RWPE2 (cell line): ENCODE measurements at places on chromosomes 6 and 20.

DNA sequence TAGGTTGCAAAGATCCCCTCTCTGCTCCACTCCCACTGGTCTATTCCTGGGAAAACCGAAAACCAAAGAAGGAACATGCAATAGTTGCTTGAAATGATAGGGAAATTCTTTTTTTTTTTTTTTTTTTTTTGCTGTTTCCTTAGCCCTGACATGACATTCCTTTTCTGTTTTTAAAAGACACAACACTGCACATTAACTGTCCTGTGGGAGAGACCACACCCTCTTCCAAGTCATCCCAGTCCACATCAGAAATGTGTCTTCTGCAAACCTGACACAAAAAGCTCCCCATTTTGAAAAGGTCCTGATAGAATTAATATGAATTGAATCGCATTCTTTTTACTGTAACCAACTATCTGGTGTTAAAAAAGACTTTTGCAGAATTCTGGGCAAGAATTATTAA, 43.4 kb upstream of the RIPOR2 start:
- DNase-seq: no peak

DNA sequence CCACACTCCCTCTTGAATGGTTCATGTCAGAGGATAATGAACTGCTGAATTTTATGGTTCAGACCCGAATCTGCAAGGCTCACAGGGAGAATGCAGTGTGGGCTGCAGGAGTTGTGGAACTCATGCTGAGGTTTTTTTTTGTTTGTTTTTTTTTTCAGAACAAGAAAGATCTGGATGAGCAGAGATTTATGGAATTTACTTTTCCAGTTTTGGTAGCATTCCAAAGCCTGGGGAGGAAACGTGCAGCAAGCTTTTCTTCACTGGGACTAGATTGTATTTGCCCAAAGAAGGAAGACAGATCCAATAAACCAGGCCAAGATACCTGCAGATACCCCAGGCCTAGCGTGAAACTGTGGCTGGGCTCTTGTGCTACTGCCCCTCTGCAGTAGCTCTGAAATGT, 223.9 kb upstream of the TAB2 start:
- no peak for DNase-seq

DNA sequence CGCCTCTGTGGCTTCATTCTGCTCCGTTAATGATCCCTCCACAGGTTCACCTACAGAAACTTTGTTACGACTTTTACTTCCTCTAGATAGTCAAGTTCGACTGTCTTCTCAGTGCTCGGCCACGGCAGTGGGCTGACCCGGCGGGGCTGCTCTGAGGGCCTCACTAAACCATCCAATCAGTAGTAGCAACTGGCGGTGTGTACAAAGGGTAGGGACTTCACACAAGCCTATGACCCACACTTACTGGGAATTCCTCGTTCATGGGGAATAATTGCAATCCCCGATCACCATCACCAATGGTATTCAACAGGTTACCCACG, 1959.2 kb upstream of the DEFB115 start:
- no peak for DNase-seq

DNA sequence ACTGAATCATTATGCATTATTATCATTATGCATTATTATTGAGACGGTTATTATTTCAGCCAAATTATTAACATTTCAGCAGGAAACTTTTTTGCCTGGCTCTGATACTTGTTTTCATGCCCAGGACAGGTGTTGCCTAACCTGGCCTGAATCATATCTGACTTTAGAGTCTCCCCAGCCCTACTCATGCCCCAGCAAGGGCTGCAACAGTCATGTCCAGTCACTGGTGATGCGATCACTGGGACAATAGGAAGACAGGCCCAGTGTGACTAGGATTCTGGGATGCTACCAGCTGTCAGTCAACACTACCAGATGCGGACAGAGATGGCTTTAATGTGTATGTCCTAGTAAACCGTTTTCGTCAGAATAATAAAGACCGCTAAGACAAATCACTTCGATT, 285.0 kb downstream of the KHDC1L start:
- no peak for DNase-seq

- DNase-seq: no peak
Observed at GRCh38 chr6:18203786-18204185, 48.6 kb downstream of the KDM1B start.

DNA sequence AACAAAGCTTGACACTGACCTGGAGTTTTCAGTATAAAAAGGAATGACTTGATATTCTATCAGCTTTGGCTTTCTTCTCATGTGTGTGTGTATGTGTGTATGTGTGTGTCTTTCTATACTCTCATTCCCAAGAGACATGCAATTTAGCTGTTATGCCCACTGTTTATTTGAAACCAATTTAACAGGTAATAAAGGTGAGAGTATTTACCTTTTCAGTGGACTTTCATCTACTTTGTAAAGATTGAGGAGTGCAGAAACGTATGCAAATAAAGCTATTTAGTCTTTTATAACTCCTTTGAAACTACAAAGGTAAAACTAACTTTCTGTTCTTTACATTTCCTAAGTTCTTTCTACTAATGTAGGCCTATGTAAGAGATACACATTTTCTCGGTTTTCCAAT, 103.5 kb upstream of the HS3ST5 start:
- no peak for DNase-seq

DNA sequence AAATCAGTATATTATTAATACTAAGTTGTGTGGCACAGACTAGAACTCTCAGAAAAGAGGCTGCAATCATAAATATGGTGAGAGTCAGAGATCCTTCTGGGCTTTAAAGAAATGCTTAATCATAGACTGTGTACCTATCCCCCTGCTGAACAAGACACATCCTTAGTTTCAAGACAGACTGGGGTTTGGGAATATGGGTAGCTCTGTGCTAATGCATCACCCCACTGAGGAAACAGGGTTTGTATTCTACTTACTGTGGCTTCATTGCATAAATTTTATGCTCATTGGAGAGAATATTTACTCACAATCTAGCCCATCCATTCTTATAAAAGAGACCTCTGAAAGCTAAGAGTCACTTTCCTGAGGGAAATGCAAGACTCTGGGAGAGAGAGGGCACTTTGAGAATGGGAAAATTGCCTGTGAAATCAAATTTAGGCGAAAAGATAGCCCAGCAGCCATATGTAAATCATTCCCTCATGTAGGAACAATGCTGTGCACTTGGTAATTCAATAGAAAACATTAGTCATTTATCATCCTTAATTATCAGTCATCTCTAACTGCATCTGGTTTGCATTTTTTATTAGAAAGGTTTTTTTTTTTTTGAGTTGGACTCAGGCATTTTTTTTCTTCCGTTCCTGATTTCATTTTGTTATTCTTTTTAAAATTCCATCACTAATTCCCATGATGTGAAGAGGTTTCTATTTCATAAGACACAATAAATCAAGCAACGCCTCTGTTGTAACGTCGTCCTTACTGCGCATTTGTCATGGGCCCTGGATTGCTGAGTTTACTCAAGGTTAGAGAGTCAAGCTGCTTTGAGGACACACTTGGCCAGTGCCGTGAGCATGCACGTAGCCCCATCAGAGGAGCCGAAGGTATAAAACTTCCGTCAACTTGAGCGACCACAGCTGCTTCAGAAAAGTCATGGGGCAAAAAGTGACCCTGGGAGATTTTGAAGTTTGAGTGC, 91.8 kb downstream of the TRMT11 start:
- DNase-seq: no peak

DNA sequence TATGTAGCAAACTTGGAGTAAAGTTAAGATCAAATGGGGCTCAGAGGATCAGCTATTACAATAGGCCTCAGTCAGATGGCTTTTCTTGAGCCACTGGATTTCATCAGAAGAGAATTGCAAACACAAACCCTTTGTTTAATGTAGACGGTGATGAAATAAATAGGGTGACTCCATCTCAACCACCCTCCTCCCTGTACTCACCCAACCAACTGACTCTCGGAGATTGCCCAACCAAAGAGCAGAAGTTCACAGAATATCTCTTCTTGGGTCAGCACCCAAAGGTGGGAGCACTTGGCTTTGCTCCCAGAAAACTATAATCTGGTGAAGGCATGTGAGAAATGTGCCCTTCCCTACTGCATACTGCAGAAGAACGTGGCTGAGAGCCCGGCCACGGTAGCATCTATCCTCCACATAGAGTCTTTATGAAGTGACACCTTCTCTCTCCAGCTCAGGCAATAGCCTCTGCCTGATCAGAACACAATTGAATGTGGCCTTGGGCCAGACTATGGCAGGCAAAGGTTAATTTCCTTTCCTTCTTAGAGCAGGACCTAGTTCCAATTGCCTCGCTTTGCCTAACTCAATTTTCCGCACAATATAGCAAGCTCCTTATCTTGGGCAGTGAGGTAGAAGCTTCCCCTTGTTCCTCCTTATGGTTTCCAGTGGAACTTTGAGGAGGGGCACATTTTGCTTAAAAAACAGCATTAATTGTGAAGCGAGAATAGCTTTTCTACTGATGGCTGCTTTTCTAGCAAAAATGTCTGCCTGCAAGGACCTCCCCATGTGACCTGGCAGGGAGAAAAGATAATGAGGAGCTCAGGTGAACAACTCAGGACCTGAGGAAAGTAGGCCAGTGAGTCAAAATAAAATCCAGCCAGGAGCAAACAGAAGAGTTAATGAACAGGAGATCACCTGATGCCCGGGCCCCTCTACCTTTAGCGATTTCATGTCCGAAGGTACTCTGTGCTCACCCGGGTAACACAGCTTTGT, 79.4 kb downstream of the GFOD1 start:
- DNase-seq: peak; percentile 84

GRCh38 chr6:84118191-84118590, 84.6 kb downstream of the MRAP2 start:
- no peak for DNase-seq

DNA sequence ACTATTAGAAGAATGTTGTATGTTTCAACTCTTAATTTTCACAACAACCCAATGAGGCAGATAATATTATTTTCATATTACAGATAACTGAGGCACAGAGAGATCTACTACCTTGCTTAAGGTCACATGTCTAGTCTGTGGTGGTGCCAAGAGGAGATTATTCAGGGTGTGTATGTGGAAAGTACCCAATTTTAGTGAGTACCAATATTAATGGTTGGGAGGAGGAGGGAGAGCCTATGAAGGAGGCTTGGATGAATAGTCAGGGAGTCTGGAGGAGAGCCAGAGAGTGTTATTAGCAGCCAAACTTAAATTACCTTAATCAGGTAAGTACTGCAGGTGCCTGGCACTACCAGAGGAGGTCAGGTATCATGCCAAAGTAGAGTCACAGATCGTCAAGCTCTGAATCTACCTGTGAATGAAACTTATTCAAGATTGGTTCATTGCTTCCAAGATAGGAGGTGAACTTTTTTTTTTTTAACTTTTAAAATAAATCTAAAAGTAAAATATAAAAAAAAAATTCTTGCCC, 10.9 kb upstream of the CALHM6 start:
- DNase-seq: no peak

DNA sequence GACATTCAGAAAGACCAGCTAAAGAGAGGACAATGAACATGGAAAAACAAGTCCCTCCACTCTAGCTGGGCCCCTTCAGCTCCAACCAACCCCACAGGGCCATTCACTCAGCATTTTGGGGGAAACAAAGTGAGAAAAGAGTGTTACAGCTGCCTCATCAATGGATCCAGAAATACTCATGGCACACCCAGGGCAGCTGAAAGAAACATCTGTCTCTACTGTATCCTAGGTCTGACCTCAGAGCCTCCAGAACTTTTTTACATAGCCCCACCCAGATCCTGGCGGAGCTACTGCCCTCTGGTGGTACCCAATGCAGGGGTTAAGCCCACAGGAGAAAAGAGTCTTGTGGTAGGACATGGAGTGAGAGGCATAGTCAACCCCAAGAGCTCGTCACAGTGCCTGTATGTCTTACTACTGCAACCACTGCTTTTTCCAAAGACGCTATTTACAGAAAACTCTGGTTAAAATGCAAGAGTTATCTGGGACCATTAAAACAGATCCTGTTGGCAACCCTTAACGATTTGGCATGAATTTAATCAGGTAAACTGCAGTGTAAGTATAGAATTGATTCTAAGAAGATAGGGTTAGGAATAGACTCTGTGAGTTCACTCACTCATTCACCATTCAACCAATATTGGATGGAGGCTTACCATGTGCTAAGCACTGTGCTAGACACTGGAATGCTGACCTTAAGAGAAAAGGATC, 37.4 kb upstream of the FAM83C start:
- no peak for DNase-seq

DNA sequence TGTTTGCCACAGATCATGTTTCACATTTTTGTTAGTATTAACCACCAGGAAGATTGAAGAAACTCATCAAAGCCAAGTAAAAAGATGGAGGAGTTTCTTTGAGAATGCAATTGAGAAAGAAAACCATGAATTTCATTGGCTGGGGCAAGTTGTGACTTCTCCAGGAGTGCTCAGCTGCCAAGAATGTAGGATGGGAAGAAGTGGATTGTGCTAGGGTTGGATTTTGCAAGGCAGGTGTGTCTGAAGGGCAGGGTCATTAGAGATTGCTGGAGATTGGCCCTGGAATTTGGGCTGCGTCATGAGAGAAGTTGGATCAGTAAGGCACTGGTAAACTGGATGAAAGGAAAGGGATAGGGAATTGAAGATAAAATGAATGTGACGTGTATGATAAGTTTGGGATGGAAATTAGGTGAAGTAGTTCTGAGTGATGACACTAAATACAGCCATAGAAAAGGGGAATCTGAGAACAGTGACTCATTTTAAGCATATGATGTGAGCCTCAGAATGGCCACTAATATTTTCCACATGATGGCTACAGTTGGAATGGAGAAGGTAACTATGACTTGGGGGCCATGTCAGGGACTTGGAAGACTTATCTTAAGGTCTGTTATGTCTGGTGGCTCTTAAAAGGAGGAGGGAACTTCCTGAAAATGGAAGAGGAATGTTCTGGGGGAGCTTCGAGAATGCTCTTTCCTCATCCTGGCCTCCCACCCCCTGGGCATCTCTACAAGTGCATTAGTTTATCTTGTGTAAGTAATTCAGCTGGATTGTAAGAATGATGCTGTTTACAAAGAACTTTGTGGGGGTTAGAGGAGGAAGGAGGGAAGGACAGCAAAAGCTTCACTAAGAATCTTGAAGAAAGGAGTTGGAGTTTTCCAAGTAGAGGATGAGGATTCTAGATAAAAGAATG, 27.8 kb upstream of the ERVFRD-1 start:
- DNase-seq: peak; percentile 81

DNA sequence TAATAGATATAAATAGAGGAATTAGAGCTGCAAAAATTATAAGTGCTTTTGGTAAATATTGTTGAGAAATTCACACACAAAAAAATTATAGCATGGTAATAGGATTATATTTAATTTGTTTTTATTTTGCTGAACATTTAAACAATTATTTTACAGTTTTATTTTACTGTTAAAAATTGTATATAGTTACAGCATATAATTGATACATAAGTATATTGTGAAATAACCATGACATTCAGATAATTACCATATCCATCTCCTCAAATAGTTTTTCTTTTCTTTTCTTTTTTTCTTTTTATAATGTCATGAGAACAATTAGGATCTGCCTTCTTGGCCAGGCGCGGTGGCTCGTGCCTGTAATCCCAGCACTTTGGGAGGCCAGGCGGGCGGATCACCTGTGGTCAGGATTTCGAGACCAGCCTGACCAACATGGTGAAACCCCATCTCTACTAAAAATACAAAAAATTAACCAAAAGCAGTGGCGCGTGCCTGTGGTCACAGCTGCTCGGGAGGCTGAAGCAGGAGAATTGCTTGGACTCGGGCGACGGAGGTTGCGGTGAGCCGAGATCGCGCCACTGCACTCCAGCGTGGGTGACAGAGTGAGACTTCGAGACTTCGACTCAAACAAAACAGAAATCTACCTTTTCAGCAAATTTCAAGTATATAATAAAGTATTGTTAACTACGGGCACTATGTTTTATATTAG, 654.2 kb downstream of the TENT5A start:
- DNase-seq: no peak

GRCh38 chr6:147784371-147784770, 275.9 kb downstream of the SAMD5 start:
- DNase-seq: no peak
